Activated naive CD4-positive, alpha-beta T cell treated with anti-CD3 and anti-CD28 coated beads, Interleukin-2, amount 10 ng/mL, durations not matched to agents 7 days and 5 days (primary cell): ENCODE measurements at places on chromosomes 2 and 18.

- DNase-seq: no peak
Measured at GRCh38 chr2:134773335-134773734, 54.5 kb upstream of the TMEM163 start.

DNA sequence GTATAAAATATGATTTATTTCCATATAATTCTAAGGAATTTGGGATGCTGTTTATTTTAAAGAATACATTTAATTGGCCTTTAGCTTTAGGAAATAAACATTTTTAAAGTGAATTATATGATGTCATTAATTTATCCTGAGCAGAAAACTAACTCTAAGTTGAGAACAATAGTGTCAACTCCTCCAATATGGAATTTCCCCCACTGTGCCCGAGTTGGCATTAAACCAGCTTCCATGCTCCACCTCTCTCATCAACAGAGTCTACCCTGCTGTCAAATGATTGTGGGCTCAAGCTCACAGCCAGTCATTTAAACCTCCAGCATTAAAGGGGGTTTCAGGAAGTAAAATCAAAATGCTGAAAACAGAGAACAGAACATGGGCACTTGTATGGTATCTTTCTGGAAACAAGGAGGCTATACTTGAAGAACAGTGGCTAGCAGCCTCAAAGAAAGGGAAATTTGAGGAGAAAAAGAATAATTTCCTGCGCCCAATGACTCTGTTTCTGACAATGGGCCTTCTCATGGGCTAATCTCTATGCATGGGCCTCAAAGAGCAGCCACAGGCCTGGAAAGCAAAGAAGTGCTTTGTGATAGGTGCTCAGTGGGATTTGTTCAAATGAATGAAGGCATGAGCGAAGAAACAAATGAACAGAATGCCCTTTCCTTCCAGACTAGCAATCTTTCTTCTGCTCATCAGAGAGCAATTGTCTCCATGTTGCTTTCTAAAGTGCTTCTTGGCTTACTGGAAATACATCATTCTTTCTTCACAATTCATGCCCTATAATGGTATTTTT, 252.8 kb downstream of the MTX2 start:
- no peak for DNase-seq

- no peak for DNase-seq
Measured at GRCh38 chr2:20737505-20737904, 70.6 kb downstream of the GDF7 start.

DNA sequence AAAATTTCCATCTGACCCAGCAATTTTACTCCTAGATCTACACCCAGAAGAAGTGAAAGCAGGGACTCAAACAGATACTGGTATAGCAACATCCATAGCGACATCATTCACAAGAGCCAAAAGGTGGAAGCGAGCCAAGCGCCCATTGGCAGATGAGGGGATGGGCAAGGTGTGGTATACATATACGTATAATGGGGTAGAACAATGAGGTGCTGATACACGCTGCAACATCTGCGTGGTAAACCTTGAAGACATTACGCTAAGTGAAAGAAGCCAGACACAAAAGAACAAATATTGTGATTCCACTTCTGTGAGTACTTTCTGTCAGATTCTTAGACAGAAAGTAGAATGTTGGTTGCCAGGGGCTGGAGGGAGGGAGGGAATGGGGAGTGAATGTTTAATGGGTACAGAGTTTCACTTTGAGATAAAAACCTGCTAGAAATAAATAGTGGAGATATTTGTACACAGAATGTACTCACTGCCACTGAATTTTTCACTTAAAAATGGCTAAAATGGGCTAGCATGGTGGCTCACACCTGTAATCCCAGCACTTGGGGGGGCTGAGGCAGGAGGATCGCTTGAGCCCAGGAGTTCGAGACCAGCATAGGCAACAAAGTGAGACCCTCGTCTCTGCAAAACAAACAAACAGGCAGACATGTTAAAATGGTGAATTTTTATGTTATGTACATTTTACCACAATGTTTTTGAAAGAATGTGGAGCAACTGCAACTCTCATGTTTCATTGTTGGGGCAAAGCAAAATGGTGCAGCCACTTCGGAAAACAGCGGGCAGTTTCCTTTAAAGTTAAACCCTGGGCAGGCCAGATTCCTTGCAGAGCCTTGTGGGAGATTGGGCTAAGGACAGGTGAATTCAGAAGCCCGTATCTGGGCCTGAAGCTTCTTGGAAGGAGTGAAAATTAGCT, 103.4 kb upstream of the MYCN start:
- no peak for DNase-seq

DNA sequence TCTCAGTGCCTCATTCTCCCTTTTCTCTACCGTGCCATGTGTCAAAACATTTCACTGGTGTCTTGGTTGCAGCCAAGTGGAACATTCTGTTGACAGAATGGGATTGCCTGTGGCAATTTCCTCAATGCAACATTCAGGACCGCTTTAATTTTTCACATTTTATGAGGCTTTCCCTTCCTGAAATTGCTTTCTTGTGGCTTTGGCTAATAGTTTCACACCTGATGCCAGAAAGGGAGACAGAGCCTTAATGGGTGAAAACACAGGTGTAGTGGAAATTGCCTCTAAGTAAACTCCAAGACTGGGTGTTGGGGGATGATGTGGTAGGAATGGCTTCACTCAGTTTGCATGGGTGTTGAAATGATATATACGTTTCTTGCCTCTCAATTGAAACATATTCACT, 278.3 kb downstream of the TSN start:
- DNase-seq: no peak

DNA sequence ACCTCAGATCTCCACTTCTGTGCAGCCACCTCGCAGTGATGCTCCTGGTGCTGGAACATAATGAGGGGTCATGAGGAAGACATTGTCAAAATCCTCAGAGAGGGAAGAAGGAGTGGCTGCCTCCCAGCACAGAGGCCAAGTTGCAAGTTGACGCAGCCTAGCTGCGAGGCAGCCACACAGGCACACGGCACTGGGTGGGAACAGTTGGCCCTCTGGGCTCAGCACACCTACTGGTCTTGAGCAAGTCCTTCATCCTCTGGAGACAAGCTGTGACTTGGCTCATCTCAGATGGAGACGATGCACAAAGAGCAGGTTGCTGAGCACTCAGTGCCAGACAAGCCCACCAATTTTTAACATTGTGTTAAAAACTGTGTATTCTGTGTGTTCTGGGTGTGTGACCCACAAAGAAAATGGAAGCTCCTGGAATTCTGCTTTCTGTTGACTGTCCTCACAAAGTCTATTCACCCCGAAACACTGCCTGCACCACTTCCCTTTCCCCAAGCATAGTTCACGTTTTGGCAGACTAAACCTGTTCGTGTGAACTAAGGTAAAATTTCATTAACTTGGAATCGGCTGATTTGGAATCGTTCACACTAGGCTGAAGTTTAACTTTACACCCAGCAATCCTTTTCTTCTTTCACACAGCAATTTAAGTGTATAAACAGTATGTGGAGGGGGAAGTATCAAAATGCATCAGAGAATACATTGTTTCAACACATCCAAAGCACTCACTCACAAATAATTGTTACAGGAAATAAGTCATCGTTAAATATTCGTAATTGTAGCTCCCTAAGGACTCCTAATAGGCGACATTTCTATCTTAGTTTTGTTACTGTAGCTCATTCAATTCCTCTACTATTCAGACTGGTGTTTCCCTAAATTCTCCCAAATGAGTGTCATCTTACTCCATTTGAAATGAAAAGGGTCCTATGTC, 266.6 kb upstream of the ID2 start:
- DNase-seq: no peak

- no peak for DNase-seq
Measured at GRCh38 chr2:150403457-150403856, 84.0 kb downstream of the RND3 start.

DNA sequence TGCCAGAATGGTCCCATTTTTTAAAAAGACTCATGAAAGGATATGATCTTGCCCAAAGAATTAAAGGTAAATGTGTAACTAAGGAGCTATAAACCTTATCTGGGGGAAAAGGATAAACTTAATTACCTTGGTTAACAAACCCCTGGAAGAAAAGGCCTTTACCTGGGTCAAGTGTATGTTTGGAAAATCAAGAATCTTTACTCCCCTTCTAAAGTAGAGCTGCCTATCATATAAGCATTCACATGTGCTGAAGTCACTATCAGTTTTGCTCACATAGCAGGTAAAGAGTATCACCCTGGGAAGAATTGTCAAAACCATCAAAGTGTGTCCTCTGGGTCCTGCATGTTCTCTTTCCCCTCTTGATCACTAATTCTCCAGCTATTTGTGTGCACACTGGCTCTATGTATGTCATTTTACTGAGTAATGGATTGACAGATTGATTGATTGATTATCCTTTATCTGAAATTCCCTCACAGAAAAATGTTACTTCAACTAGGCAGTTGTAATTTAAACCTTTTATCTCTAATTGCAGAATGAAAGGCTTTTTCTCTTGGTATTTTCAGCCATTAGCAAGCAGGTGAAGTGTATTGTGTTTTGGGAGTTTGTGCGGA, 199.4 kb downstream of the NOL4 start:
- no peak for DNase-seq

- no peak for DNase-seq
Measured at GRCh38 chr18:45505497-45506206, 109.6 kb upstream of the SLC14A2 start.

DNA sequence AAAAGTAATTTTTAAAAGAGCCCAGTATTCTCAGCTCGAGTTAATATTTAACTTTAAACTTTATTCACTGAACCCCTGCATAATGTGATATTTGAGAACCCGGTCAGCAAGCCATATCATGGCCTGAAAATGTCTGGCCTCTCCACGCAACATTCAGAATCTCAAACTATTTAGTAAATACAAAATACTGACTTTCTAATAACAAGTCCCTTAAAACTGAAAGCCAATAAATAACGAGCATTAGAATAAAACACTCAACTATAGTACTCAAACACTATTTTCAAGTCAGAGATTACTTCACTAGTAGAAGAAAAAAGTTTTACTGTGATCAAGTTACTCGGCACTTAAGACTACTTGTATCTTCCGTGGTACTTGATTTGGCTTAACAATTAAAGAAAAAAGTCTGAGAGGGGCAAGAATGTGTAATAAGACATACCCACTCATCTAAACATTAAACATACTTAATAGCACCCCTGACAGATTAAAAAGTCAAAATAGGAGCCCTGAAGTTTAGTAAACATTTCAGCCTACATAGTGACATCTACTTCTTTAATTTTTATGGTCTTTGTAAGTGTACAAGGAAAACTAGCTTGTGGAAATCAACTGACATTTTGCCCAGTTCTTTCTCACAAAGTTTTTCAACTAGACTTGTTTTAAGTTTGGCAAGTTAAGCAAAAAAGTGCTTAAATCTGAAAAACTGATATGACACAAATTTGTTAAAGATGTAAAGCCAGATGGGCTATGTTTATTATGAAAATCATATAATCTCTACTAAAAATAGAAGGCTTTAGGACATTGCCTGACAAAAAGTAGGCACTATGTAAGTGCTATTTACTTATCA, 38.2 kb downstream of the RTN4 start:
- no peak for DNase-seq

DNA sequence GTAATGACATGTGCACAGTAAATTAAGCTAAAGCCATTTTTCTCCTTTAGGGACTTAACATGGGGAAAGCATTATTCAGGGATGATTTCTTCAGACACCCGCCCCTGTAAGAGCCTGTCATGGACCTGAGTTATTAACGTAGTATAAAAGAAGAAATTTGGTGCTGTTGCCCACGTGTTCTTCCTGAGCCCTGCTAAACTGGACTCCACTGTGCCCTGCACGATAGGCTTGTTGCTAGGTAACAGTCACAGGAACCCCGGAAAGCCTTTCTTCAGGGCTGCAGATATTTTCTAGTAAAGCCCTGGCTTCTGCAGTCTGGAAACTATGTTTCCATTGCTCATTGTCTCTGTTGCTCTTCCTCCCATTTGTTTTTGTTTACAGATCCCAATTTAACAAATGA, 157.9 kb downstream of the LRRC30 start:
- DNase-seq: no peak
